ENCODE measurements at places on chromosomes 1 and 21.

- DNase-seq, result no peak
Measured at GRCh38 chr1:23354245-23354644, 10.2 kb upstream of the HNRNPR start.

DNA sequence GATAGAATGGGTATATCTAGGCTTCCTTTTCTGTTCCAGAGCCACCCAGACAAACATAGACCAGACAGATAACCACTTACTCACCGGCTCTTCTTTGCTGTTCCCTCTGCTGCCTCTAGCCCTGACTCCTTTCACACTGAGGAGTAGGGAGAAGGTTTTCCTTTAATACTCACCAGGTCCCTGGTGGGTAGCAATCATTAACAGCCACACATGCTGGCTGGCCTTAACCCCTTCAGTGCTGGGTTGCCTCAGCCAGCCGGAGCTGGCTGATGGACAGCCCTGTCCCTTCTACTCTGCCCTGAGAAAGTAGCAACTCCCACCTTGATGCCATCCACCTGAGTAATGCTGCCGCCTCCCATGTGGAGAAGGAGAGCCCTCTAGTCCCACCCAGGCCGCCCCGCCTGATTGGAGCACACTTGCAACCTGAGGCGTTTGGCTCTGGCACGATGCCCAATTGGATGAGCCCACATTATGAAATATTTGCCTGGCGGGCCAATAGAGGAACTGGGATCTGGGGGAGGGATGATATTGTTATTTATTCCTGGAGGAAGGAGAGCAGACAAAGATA lies 71.6 kb downstream of the PLEKHA6 start:
- no peak for DNase-seq

DNA sequence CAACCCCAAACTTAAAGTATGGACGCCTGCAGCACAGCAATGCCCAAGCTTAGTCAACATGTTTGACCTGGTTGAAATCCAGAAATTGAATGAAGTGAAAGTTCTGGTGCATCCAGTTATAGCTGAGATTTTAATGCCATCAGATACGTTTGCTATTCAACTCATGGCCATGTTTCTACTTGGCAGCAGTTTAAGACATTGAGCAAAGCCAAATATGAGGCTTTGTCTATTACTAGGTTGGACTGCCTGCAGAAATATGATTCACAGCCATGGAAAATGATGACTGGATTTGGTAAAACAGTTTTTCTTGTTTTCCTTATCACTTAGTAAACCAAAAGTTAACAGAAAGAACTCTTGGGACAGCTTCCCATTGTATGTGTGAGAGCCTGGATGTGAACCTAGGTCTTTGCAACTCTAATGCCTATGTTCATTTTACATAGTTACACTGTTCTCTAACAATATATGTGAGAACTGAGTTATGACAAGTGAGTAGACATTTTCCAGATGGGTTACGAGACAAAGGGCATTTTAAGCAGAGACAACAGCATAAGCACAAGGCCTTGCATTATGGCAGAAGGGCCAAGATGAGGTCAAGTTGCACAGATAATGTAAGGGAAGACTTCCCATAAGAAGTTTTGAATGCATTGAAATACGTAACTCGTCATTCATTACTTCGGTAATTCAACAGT lies 32.4 kb upstream of the MYSM1 start:
- DNase-seq, result no peak

DNA sequence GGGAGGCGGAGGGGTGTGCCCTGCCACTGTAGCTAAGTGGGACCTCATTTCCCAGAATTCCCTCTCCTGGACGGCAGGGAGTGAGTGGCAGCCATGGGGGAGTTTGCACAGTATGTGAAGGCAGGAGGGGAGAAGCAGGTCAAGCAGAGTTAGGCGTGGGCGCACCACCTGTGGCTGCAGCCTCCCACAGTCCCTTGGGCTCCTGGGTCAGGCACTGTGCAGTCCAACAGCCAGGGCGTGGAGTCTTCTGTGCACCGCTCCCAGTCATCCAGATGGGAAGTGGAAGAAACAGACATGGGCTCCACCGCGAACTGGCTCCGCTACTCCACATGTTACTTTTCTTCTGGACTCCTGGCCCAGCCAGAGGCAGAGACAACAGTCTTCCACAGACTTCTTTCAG lies 85.4 kb upstream of the TIAM1 start:
- DNase-seq, result no peak

DNA sequence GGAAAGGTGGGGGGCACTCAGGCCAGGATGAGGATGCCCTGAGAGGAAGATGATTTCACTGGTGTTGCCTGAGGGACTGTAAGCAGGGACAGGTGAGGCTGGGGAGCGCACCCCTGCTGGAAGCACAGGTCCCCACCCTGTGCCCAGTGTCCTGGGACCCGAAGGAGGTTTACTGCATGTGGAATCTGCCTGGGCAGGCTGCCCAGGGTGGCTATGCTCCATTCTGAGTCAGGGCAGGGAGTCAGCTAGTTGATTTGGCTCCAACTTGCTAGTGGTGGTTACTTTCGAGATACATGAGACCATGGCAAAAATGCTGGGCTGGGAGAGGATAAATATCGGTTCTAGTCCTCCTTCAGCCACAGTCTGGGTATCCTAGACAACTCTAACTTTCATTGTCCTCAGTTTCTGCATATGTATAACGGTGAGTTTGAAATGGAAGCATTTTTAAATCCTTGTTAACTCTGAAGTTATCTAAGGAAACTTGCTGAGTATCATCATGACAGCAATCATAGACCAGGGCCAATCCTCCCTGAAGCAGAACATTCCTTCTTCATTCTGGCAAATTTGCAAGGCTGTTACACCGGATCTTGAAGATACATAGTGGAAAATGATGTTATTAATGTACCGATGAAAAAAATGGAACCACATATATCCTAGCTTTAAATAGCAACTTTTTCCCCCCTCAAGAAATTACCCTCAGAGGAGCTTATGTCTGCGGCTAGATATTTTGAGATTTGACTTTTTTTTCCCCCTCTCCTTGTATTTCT lies 7.7 kb downstream of the TLR5 start:
- DNase-seq, result no peak

DNA sequence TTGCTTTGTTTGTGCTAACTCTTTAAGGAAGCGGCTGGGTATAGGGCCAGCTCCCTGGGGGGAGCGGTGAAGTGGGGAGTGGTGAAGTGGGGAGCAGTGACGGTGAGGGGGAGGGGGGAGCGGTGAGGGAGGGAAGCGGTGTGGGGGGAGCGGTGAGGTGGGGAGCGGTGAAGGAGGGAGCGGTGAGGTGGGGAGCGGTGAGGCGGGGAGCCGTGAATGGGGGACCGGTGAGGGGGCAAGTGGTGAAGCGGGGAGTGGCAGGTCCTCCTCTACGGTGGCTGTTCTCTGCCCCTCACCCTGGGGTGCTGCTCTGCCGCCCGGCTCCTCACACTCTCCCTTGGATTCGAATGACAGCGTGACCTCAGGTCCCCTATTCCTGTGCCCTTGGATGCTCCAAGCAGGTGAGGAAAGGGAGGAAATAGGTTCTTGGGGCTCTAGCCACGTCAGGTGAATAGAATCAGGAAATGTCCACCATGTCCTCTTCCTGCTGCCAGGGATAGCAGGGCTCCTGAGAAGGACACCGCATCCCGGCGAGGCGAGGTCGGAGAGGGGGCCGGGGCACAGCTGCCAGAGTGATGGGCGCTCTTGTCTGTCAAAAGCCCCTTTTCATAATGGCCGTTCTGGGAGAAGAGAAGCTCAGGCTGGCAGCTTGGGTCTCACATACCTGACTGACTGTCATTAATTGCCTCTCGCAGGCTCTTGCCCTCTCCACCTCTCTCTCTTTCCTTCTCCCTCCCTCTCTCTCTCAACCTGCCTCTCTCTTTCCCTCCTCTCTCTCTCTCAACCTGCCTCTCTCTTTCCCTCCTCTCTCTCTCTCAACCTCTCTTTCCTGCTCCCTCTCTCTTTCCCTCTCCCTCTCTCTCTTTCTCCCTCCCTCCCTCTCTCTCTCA lies 134.2 kb downstream of the PGBD5 start:
- no peak for DNase-seq

DNA sequence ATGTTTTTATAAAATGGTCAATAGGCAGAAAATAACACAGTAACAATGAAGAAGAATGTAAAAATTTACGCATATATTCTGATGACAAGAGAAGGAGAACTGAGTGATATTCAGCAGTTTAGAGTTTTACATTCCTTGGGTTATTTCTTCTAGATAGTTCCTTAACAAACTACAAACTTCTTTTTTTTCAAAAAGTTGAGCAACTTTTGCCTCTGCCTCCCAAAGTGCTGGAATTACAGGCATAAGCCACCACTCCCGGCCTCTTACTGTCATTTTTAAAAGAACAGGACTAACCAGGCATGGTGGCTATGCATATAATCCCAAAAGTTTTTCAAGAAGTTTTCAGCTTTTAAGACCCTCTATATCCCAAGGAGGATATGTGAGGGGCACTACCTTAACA lies 32.9 kb downstream of the ARNT start:
- no peak for DNase-seq

GRCh38 chr1:101653482-101653946 lies 343.2 kb downstream of the OLFM3 start:
- DNase-seq, result no peak

- no peak for DNase-seq
Measured at GRCh38 chr1:45394342-45394741, 54.1 kb upstream of the MUTYH start.

- no peak for DNase-seq
Measured at GRCh38 chr1:26690576-26691031, 5.2 kb upstream of the ARID1A start.

DNA sequence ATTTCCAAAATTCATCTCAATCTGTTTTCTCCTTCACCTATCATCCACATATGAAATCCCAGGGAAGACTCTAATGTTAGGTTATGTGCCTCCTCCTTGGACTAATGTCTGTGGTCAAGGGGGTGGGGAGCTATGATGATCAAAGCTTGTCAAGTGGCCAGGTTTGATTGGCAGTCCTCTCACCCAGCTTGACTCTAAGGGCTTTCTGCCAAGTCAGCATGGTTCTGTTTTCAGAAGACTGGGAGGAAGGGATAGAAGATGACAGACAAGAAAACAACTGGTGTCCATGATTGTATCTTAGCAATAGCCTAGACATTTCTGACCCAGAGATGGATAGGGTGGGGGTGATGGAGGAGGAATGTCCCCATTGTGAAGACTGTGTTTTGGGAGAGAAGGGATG lies 9.1 kb upstream of the THEM5 start:
- DNase-seq, result no peak

DNA sequence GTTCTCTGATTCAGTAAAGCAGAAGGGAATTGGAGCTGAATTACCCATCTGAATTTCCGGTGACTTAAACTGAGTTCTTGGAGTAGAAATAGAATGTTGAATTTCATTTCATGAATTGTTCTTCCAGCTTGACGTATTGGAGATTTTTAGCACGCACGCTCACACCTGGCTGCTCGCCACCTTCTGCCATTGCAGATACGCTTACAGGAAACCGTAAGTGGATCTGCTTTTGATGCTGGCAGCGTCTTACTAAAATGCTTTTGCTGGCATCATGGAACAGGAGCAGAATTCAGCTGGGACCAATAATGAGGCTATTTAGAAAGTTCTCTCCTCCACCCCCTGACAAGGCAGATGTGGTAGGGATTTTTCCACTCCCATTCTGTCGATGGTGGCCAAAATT lies 17.7 kb upstream of the ELAVL4 start:
- DNase-seq, result no peak

GRCh38 chr1:176847052-176847451 lies 317.5 kb downstream of the ASTN1 start:
- no peak for DNase-seq

- DNase-seq, result no peak
Measured at GRCh38 chr1:109816175-109816811, 52.6 kb upstream of the EPS8L3 start.

DNA sequence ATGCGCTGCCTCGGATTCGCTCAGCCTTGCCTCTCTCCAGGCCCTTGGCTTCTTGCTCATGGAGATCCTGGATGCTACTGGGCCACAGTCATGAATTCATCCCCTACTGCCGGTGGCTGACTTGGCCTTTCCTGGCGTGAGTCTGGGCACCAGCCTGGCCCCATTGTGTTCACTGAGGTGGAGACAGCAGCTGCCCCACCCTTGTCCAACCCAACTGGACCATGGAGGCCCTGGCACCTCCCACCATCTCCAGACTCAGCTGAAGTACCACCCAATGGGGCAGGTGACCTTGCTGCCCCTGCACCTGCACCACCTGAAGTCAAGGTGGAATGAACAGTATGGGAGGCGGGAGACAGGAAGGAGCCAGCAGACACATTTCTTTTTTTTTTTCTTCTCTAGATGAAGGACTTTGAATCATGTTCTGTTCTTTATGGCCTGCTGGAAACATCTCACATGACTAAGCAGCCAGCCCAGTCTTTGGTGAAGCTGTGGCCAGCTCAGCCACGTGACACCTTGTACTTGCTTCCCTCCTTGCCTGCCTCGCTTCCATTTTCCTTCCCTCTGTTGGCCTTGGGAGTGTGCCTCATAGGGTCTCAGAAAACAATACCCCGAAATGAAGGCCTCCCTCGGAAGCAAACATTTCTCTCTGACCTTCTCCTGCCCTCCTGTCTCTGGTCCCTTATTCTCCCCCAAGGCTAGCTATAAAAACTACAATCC lies 3.8 kb upstream of the SLC30A2 start:
- DNase-seq, result no peak

DNA sequence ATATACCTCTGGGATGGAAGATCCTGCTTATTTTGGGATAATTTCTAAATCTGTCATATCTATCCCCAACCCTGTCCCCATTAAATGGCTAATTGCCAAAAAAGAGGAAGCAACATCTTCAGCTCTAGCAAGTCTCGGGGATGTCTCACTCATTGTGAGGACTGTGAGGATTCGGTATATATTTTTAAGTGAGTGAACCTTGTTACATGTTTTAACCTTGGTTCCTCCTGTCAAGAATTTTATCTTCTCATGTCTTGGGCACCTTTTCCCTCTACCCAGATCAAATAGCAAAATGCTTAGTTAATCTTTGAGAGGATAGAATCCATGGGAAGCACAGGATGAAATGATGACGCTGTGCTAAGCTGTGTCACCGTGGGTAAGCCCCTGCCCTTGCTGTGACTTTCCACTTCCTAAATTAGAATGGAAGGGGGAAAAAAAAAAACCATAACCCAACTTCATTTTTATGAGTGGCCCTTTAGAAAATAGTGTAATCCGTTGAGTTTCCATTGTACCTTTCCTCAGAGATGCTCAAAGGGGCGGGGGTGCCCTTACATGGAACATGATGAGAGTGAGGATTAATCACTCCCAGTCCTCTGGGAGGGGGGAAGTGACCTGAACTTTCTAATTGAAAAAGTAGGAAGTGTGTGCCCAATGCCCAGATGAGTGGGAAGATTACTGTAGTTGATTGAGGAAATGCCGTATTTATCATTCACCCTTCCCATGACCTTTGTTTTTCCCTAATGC lies 7.6 kb downstream of the ATP1A1 start:
- no peak for DNase-seq

- DNase-seq, result no peak
Measured at GRCh38 chr1:240672132-240672811, 60.3 kb upstream of the GREM2 start.

GRCh38 chr1:116804736-116805135 lies 50.5 kb downstream of the CD2 start:
- no peak for DNase-seq

Data from activated CD8-positive, alpha-beta memory T cell treated with anti-CD3 and anti-CD28 coated beads for 48 hours (primary cell).